ENCODE measurements at places on chromosomes 4 and X. TPM values are rescaled to one million over a fixed set of nuclear protein-coding genes. Genes with fewer than 3 reads are reported as not detected.

DNA sequence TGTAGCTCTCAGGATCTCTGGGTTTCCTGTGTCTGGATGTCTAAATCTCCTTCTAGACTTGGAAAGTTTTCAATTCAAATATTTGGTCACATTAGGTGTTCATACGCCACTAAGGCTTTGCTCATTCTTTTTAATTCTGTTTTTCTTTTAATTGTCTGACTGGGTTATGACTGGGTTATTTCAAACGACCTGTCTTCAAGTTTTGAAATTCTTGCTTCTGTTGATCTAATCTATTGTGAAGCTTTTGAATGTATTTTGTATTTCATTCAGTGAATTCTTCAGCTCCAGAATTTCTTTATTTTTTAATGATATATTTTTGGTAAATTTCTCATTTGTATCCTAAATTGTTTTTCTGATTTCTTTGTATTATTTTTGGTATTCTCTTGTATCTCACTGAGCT, 81.0 kb upstream of the PCDH10 start:
- no peak for DNase-seq

DNA sequence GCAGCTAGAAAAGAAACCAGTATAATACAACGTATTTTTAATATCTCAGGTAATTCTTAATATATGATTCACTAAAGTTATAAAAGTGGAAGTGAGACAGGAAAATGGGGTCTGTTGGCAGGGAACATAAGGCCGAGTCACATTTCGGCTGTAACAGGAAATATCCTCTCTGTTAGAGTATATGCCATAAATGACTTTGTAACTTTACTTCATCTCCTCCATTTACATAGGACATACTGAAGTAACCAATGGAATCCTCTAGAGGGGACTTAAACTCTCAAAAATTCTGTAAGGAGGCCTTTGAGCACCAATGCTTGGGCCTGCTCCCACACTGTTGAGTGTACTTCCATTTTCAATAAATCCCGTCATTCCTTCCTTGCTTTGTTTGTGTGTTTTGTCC, 71.3 kb downstream of the ANKRD17 start:
- DNase-seq: no peak

Gene FOXR2
- not detected for total RNA-seq

Gene SULT1E1
- 1.9 TPM for total RNA-seq

Gene FGFBP1
- not detected for total RNA-seq

DNA sequence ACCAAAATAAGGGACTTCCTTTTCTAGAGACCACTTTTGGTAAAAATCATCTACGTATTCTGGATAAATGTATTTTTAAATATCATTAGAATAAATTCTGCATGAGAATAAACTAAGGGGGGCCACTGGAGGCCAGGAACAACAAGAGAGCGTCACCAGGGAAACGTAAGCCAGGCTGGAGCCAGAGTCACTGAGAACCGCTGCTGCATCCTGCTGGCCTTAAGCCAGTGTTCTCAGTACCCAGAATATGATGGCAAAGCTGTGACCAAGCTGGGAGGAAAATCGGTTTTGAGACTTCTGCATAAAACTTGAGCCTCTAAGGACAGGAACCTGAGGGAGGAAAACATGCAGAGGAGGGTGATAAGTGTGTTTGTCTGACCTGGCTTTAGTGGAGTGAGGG, 63.0 kb upstream of the FAM9A start:
- no peak for DNase-seq

DNA sequence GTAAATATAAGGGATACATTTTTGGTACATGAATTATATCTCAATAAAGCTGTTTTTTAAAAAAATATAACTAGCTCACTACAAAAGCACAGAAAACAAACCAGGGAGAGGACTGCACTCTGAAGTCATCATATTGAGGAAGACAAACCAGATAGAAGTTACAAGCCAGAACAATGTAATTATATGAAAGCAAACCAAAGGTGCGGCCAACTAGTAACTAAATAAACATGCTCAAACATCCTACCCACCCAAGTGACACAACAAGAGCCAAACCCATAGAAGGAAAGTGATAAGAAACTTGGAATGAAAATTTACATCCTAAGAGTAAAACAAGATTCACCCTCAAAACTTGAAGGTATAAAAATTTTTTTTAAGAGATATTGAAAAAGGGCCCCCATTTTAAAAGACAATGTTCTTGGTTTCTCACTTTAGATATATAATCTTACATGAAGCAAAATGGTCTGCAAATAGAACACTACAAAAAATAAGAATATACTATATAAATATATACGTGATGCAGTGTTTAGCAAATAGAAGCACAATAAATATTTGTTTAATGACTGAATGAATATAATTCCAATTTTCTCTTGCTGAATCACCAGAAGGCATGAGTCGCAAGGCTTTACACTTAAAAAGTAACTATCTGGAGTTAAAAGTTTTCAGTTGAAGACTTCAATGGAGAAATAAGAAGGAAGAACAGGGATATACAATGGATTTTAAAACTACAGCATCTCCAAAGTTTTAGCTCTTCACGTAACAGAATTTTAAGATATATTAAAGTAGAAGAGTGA, 4.0 kb upstream of the SH3D19 start:
- no peak for DNase-seq

GRCh38 chrX:109739625-109740432, 6.8 kb upstream of the ACSL4 start:
- DNase-seq: no peak

Gene COX18
- 14.5 TPM for total RNA-seq

GRCh38 chr4:828641-829271, 2.8 kb upstream of the CPLX1 start:
- DNase-seq: no peak

GRCh38 chrX:129726307-129727111, 12.3 kb upstream of the XPNPEP2 start:
- DNase-seq: no peak

GRCh38 chr4:14383652-14384051, 618.6 kb upstream of the CPEB2 start:
- DNase-seq: no peak

Gene AFP
- 1.3 TPM for total RNA-seq

DNA sequence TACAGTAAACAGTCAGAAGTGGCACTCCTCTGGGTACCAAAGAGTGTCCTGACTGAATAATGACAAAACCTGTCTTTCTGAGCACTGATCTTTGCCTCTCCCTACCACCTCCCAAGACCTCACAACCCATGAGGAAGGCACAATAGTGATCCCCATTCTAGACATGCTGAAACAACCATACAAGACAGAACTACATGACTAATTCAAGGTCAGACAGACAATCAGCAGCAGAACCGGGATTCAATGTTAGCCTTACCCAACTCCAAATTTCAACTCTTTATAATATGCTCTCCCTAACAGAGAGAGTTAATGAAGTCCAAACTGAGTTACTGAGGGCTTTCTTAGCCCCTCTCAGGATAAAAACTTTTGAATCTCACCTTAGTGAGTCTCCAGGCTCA, 71.0 kb downstream of the IRF2 start:
- DNase-seq: no peak

Gene HTRA3
- 3.5 TPM for total RNA-seq

- DNase-seq: no peak
These were observed 1.6 kb downstream of the RCHY1 start for GRCh38 chr4:75512386-75513211.

DNA sequence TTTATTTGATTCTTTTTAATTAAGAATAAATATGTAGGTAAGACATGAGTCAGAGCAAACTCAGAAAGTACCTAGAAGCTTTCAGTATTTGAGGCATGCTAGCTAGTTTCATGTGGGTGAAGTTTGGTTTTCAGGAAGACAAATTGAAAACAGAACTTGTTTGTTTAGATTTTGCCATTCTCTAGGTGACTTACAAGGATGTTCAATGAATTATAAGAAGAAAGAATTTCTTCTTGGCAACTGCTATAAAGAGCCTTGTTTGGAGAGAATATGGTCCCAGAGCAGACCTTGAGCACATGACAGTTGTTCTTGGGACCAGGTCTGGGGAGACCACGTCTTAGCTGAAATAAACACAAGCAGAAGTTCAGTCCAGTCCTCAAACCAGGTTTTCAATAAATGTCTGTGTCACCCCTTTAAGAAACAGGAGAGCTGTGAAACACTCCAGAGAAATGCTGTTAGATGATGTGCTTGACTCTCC, 38.0 kb upstream of the IL21 start:
- DNase-seq: no peak

Gene DTHD1
- total RNA-seq: not detected

Gene SMARCAD1
- 30.5 TPM for total RNA-seq

GRCh38 chr4:8506373-8507195, 66.0 kb downstream of the TRMT44 start:
- no peak for DNase-seq

DNA sequence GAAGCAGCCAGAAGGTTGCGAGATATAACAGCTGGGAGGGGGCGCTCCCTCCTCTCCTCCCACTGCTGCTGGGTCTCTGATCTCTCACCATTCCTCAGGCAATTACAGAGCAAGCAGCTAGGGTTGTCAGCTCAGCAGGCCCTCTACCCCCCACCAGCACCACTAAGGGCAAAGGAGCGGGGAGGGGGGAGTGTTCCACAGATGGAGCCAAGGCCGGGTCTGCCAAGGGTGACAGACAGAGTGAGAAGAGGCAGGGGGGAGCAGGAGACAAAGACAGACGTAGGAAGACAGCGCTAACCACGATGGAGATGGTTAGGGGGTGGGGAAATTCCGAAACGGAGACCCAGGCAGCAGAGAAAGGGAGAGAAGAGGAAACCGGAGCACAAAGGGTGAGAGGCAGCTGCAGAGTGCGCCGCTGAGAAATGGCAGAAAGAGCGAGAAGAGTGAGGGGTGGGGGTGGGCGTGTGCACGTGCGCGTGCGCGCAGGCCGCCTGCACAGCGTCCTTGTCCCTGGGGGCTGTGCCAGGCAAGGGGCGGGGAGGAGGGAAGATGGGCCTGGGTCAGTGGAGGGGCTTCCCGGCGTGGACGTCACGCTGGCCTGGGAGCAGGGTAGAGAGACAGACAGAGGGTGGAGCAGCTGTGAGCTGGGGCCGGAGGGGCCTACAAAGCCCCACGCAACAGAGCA, 6.9 kb downstream of the L1CAM start:
- DNase-seq: no peak

Gene ZCCHC18
- 6.8 TPM for total RNA-seq

DNA sequence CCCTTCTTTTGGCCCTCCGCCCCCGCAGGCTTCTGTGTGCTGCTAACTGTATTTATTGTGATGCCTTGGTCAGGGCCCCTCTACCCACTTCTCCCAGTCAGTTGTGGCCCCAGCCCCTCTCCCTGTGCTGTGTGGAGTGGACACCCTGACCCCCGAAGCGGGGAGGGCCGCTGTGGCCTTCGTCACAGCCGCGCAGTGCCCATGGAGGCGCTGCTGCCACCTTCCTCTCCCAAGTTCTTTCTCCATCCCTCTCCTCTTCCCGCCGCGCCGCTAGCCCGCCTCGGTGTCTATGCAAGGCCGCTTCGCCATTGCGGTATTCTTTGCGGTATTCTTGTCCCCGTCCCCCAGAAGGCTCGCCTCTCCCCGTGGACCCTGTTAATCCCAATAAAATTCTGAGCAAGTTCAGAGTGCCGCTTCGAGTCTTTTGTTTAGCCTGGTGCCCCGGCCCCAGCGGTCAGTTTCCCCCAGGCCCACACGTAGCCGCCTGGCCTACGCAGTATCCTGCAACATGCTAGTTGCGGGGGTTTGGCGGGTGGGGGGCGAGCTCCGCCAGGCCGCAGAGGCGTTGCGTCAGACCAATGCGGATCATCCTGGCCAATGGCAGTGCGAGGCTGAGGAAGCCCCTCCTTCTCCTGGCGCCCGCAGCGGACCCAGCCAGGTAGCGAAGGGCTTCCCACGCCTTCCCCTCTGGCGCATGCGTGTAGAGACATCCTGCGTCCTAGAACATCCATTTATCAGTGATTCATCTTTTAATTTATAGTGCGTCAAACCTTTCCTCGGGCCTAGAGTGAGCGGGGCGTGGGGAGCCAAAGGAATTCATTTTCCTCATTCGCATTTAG, 5.6 kb upstream of the KANTR start:
- no peak for DNase-seq

DNA sequence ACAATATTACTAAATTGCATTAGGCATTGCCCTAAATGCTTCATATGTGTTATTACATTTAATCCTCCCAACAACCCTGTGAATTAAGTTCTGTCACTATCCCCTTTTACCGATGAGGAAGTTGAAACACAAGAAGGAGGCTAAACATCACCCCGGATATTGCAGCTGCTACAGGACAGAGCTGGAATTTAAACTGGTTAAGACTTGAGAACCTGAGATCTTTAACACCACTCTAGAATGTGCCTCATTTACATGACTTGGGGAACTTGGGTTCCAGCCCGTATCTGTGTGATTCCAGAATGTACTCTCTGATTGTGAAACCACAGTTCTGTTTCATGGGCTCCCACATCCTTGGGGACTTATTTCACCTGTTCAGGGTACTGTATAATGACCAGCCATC, 165.1 kb upstream of the PPARGC1A start:
- no peak for DNase-seq

Gene POF1B
- total RNA-seq: not detected

GRCh38 chr4:41154010-41154813, 60.1 kb downstream of the APBB2 start:
- no peak for DNase-seq

Gene MTTP
- total RNA-seq: not detected

DNA sequence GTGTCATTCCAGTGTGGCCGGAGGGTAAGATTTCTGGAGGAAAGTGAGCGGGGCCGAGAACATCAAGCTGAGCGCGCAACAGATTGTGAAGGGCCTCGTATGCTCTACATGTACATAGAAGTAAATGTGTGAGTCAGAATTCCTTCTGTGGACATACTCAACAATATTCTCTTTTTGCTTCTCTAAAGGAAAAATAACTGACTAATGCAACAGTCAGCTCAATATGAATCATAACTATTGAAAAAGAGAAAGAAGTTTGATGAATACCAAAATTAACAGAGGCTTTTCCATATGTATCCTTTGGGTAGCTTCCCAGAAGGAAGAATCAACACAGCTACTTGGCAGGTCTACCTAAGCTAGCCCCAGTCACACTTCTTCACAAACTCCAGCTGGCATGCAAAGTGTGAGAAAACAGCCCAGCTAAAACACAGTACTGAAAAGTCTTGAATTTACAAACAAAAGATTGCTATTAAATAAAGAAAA, 87.5 kb upstream of the ZFP42 start:
- no peak for DNase-seq

Gene BCORL1
- 20.0 TPM for total RNA-seq

Gene KLHL13
- total RNA-seq: 0.45 TPM

Gene FGG
- total RNA-seq: not detected

- DNase-seq: no peak
These were observed 590 bp upstream of the NAF1 start for GRCh38 chr4:163167333-163167626.

Gene NDST3
- 1.3 TPM for total RNA-seq

Gene CLCN4
- 2.2 TPM for total RNA-seq
